GM13977 (cell line): ENCODE measurements at places on chromosomes 3 and 15.

- no peak for DNase-seq
Observed at GRCh38 chr3:20811631-20812030, 625.6 kb upstream of the SGO1 start.

GRCh38 chr3:109225516-109225915 lies 89.0 kb downstream of the C3orf85 start:
- no peak for DNase-seq

- no peak for DNase-seq
Observed at GRCh38 chr15:33396475-33396874, 85.7 kb downstream of the RYR3 start.

DNA sequence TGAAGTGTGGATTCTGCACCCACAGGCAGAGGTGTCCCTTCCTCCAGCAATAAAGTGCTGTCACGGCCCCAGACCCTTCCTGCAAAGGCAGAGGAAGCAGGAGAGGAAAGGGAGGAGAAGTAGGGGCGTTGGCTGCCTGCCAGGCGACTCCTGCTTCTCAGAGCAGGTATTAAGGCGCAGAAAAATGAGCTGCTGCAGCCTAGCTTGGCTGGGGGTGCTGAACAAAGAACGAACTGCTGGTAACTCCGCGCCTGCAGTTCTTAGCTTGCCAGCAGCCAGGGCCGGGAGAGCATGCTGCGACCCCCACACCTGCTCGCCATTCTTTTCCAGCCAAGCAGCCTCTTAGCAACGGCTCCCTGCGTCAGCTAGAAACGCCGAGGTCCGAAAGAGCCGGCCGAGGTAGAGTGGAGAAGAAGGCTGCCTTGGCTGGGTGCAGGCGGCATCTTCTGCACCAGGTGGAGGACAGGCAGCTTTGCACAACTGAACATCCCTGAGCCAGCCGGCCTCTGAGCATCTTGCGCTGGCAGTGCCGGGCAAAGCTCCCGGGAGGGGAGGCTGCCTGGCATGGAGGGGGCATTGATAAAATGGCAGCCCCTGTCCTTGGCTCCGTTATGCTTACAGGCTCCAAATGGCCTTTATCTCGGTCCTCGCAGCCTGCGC lies 296.0 kb downstream of the MEX3B start:
- no peak for DNase-seq

- DNase-seq = no peak
Observed at GRCh38 chr3:100766069-100766468, 56.8 kb downstream of the TFG start.
